Small intestine (tissue), 16 donors: ENCODE measurements at places on chromosomes 4 and X. TPM values are rescaled to one million over a fixed set of nuclear protein-coding genes. Genes with fewer than 3 reads are reported as not detected.

The MAGEB1 gene
- not detected for polyA plus RNA-seq

The GLOD5 gene
- 4.4 TPM for polyA plus RNA-seq

The ETDA gene
- polyA plus RNA-seq: not detected

DNA sequence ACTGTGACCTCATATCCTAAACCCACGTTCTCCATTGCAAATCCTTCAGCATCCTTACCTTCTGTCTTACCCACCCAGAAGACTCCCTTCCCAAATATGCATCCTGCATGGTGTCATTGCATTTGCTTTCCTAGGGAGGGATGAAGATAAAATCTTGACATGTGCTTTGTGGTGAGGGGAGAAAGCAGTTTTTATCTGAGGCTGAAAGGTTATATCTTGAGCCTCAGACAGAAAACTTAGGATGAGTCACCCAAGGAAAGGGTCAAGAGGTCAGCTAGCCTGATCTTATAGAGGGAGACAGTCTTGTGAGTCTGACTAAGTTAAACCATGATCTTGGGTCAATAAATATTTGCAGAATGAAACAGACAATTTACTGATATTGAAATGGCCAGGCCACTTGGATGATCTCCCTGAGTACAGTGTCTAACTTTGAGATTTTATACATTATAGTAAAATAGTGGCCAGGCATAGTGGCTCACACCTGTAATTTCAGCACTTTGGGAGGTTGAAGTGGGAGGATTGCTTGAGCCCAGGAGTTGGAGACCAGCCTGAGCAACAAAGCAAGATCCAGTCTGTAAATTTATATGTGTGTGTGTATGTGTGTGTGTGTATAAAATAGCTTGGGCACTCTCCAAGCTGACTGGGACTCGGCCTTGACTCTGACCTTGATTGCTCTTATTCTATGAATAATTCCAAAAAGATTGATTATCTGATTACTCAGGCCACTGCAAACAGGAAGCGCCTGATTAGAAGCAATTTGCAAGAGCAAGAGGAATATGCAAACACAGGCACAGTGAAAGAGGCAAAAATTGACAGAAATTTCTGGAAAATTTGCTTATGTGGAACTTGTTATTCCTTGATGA lies 15.4 kb upstream of the FAM9C start:
- no peaks in the 10 kb centered on the region for H3K4me1 ChIP-seq
- H3K36me3 ChIP-seq: no peaks in the 10 kb centered on the region
- no peaks in the 10 kb centered on the region for H3K27me3 ChIP-seq

- no peaks in the 10 kb centered on the region for H3K4me1 ChIP-seq
- H3K36me3 ChIP-seq: no peaks in the 10 kb centered on the region
- H3K27me3 ChIP-seq: no peaks in the 10 kb centered on the region
- H3K4me3 ChIP-seq: peak overlapping the region; percentile 74
- DNase-seq: peak; percentile 44
Observed at GRCh38 chrX:123731987-123732669, 724 bp downstream of the THOC2 start.

GRCh38 chr4:67861513-67861912 lies 22.3 kb downstream of the TMPRSS11D start:
- DNase-seq: no peak
- no peak overlapping the region for H3K27ac ChIP-seq
- H3K36me3 ChIP-seq: no peaks in the 10 kb centered on the region
- H3K27me3 ChIP-seq: no peaks in the 10 kb centered on the region
- H3K4me1 ChIP-seq: no peaks in the 10 kb centered on the region
- H3K4me3 ChIP-seq: no peak overlapping the region

- H3K4me1 ChIP-seq: no peaks in the 10 kb centered on the region
- H3K4me3 ChIP-seq: no peak overlapping the region
- H3K36me3 ChIP-seq: no peaks in the 10 kb centered on the region
- no peak overlapping the region for H3K27ac ChIP-seq
- no peak for DNase-seq
Observed at GRCh38 chrX:19863212-19863856, 24.1 kb downstream of the SH3KBP1 start.

DNA sequence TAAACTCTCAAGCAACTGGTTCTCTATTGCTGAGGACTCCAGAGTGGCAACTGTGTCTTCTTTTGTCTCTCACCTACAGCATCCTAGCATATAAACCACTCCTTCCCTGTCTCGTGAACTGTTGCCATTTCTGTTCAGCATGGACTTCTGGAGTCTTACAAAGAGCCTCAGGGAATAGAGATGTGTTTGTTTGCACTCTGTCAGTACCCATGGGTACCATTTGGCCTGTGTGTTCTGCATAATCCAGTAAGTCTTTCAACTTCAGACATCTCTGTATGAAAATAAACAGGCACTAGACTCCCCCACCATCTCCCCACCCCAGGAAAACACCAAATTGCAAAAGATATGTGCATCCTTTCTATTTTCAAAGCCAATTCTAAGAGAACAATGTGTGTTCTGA lies 1351.6 kb upstream of the PABPC4L start:
- H3K27me3 ChIP-seq: no peaks in the 10 kb centered on the region
- no peaks in the 10 kb centered on the region for H3K36me3 ChIP-seq
- H3K4me1 ChIP-seq: no peaks in the 10 kb centered on the region
- DNase-seq: no peak
- no peak overlapping the region for H3K27ac ChIP-seq

GRCh38 chrX:1391707-1392375 lies at the start of gene SLC25A6:
Gene SLC25A6, minus strand, starts transcription at chrX:1392113. Its CDS starts 104 bp downstream, at chrX:1392009.
- H3K27ac ChIP-seq: peak within 1 kb of the TSS; percentile 100
- H3K4me1 ChIP-seq: no peaks in the 10 kb centered on the region
- H3K27me3 ChIP-seq: no peaks in the 10 kb centered on the region
- DNase-seq: peak; percentile 98
- H3K36me3 ChIP-seq: peaks cover 58% of the 10 kb centered on the region

DNA sequence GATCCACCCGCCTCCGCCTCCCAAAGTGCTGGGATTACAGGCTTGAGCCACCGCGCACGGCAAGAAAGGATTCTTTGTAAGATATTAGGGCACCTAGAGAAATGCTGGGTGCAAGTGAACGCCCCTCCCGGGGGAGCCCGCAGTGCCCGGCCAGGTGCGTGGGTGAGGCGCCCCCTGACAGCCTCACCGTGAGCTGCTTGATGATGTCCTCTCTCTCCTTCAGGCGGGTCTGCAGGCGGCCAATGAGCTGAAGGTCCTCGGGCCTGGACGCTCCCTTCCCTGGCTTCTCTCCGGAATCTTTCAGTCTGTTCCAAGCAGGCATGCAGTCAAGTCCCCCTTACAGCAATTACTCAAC lies 21.9 kb downstream of the MED28 start:
- H3K27ac ChIP-seq: no peak overlapping the region
- no peak overlapping the region for H3K4me3 ChIP-seq
- peaks cover 12% of the 10 kb centered on the region for H3K36me3 ChIP-seq
- no peak for DNase-seq

DNA sequence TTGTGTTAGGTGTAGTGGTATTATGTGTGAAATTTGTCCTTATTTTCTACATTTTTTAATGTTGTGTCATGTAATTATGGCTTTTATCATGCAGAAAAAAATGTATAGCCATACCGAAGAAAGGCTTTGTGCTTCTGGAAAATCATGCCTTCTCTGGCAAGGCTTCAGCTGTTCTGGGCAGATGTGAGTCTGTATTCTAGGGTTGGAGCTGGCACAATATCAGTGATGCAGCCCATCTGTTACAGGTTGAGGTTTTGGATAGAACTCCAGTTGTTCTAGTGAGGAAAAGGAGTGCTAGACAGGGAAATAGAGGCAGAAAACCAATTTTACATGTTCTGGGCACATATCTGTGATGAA lies 44.8 kb upstream of the PRSS12 start:
- H3K27ac ChIP-seq: no peak overlapping the region
- no peaks in the 10 kb centered on the region for H3K36me3 ChIP-seq
- DNase-seq: no peak
- no peak overlapping the region for H3K4me3 ChIP-seq
- no peaks in the 10 kb centered on the region for H3K4me1 ChIP-seq
- H3K27me3 ChIP-seq: no peaks in the 10 kb centered on the region

DNA sequence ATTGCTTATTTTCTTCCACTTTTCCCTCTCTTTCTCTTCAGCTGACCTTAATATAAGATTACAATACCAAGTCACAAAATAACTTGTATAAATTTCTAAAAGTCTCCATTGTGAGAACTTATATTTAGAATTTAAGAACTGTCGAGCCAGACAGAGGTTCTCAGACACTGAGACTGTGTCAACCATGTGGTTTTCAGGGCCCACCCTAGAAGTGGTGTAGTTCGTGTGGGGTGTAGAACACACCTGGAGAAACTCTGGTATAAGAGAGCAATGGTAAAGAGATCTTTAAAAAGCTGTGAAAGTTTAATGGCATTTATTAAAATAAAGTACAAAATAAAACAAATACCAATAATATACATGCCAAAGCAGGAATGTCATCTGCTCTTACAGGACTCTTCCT lies 19.7 kb downstream of the CPEB2 start:
- H3K27me3 ChIP-seq: no peaks in the 10 kb centered on the region
- no peak overlapping the region for H3K4me3 ChIP-seq
- DNase-seq: no peak
- no peak overlapping the region for H3K27ac ChIP-seq
- no peaks in the 10 kb centered on the region for H3K4me1 ChIP-seq
- H3K36me3 ChIP-seq: no peaks in the 10 kb centered on the region

DNA sequence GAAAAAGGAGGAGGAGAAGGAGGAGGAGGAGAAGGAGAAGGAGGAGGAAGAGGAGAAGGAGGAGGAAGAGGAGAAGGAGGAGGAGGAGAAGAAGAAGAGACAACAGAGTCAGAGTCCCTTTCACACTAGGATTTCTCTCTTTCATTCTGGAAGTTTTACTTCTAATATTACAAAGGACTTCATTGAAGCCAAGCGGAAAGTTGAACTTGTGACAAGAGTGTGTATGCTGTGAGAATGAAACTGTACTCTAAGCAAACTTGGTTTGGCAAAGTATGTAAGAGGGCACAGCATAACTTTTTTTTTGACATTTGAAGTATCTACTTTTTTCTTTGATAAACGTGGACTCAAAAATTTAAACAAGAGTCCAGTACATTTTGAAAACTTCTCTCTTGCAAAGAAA lies 48.0 kb downstream of the CXCL8 start:
- H3K36me3 ChIP-seq: no peaks in the 10 kb centered on the region
- no peaks in the 10 kb centered on the region for H3K4me1 ChIP-seq
- DNase-seq: no peak
- H3K27me3 ChIP-seq: no peaks in the 10 kb centered on the region
- H3K27ac ChIP-seq: no peak overlapping the region

DNA sequence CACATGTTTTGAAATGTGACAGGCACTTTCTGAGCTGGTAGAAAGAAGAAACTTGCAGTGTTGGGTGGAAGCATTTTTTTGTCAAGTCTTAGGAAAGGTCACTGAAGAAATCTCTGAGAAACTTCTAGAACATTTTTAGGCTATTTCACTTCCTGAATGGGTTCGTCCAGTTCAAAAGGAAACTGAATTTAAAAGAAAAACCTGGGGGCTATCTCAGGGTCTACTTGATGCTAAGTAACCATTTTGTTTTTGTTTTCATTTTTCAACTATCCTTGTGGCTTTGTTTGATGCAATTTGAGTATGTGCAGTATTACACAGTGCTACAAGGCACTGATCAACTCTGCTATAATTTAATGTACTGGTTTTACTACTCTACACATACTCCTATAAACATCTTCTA lies 34.0 kb upstream of the AMOT start:
- no peak overlapping the region for H3K27ac ChIP-seq
- DNase-seq: no peak
- H3K36me3 ChIP-seq: no peaks in the 10 kb centered on the region
- no peaks in the 10 kb centered on the region for H3K4me1 ChIP-seq
- H3K27me3 ChIP-seq: no peaks in the 10 kb centered on the region
- H3K4me3 ChIP-seq: no peak overlapping the region

- DNase-seq: no peak
- no peaks in the 10 kb centered on the region for H3K4me1 ChIP-seq
- H3K27ac ChIP-seq: no peak overlapping the region
- H3K36me3 ChIP-seq: no peaks in the 10 kb centered on the region
- H3K4me3 ChIP-seq: no peak overlapping the region
Observed at GRCh38 chrX:127571834-127572233, 480.4 kb downstream of the ACTRT1 start.

DNA sequence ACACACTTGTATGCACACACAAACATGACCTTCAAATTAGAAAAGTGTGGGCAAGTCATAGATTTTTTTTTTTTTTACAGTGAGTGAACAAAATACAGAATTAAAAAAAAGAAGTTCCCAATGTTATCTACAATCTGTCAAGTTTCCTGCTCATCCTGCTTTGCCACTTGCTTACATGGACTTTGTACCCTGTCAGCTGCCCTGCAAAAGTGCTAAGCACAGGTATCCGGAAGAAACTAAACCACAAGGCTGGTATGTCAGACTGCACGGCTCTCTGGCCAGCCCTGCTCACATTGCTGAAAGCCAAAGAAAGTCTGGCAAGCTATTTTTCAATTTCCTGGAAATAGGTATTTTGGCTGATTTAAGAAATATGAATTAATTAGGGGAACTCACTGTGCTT lies 38.9 kb upstream of the BCLAF3 start:
- H3K36me3 ChIP-seq: no peaks in the 10 kb centered on the region
- no peaks in the 10 kb centered on the region for H3K27me3 ChIP-seq
- peak; percentile 85 for DNase-seq
- H3K4me1 ChIP-seq: peaks cover 6% of the 10 kb centered on the region

GRCh38 chrX:105018865-105019264 lies 201.6 kb downstream of the TEX13A start:
- no peaks in the 10 kb centered on the region for H3K4me1 ChIP-seq
- no peak overlapping the region for H3K4me3 ChIP-seq
- no peaks in the 10 kb centered on the region for H3K36me3 ChIP-seq
- H3K27ac ChIP-seq: no peak overlapping the region
- H3K27me3 ChIP-seq: no peaks in the 10 kb centered on the region
- no peak for DNase-seq

- H3K27ac ChIP-seq: no peak overlapping the region
- DNase-seq: no peak
- no peaks in the 10 kb centered on the region for H3K36me3 ChIP-seq
- H3K4me1 ChIP-seq: no peaks in the 10 kb centered on the region
Observed at GRCh38 chrX:119706616-119707015, 13.6 kb upstream of the SEPTIN6 start.

- H3K4me1 ChIP-seq: no peaks in the 10 kb centered on the region
- no peak overlapping the region for H3K27ac ChIP-seq
- H3K27me3 ChIP-seq: no peaks in the 10 kb centered on the region
Observed at GRCh38 chr4:102168580-102168979, 176.7 kb downstream of the SLC39A8 start.

- H3K27ac ChIP-seq: no peak overlapping the region
- no peak overlapping the region for H3K4me3 ChIP-seq
- H3K27me3 ChIP-seq: no peaks in the 10 kb centered on the region
- no peak for DNase-seq
- no peaks in the 10 kb centered on the region for H3K36me3 ChIP-seq
Observed at GRCh38 chrX:40021647-40022046, 76.1 kb downstream of the BCOR start.

GRCh38 chrX:8404926-8405325 lies 59.7 kb upstream of the VCX3B start:
- no peaks in the 10 kb centered on the region for H3K27me3 ChIP-seq
- DNase-seq: no peak
- no peaks in the 10 kb centered on the region for H3K36me3 ChIP-seq
- no peak overlapping the region for H3K4me3 ChIP-seq
